ENCODE measurements at places on chromosomes 1 and 21.

DNA sequence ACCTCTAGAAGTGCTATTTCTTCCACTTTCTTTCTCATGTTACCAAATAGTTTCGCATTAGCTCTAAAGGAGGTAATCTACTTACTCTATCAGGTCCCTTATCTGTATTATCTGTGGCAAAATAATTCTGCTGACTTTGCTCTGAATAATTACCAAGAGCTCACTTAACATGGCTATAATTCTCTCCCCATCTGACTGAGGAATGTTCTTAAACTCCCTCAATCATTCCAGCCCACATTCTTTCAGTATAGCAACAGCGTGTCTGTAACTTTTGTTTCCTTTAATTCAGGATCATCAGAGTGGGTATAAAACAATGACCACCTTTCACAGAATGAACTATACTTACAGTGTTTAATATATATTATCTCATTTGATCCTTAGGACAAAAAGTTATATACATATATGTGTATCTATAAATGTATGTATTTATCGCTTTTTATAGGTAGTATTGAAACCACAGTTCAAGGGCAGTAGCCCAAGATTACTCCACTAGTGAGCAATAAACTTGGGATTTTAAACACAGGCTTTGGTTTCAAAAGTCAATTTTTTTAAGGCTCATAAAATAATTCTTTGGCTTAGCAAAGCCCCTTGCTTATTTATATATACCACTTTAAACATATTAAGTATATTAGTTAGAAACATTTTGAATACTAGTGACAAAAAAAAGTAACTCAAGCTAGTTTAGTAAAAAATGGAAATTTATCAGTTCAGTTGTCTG, 36.1 kb upstream of the ST6GALNAC3 start:
- no peak for DNase-seq

DNA sequence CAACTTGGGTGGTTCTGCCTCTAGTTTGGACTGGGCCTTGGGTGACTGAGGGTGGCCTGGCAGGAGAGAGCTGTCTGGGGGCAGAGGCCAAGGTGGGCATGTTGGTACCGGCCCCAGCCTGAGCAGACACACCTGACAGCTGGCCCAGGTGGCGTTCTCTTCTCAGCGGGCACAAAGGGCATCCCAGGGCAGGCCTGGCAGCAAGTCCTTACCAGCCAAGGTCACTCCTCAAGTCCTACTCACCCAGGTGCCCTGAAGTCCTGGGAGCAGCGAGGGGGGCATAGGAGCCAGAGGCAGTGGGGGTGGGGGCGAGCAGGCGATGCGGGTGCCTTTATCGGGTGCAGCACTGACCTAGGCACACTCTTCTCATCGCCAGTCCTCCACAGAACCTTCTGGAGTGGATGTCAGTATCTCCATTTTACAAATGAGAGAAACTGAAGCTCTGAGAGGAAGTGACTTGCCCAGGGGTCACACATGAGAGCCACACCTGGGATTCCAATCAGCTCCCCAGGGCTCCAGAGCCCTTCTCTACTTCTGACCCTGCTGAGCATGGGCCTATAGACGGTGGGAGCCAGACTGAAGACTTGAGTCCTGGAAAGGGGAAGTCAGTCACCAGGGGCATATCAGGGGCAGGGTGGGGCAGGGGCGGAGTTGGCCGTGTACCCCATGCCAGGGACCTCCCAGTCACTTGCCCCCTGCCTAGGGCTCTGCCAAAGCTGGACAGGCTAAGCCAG, 587 bp upstream of the SLC25A34 start:
- peak; percentile 6 for DNase-seq

- no peak for DNase-seq
Observed at GRCh38 chr1:52834798-52835197, 7.8 kb upstream of the ZYG11A start.

GRCh38 chr1:105416261-105416660, 1640.2 kb upstream of the PRMT6 start:
- no peak for DNase-seq

- no peak for DNase-seq
Observed at GRCh38 chr1:88433556-88433955, 250.5 kb upstream of the PKN2 start.
